Stimulated activated CD8-positive, alpha-beta memory T cell treated with anti-CD3 and anti-CD28 coated beads, Interleukin-2, amount 100 ng/mL, for 1 hour (primary cell): ENCODE measurements at places on chromosomes 12 and 14.

GRCh38 chr14:21191809-21192446, 36.1 kb upstream of the OR5AU1 start:
- peak; percentile 19 for DNase-seq

DNA sequence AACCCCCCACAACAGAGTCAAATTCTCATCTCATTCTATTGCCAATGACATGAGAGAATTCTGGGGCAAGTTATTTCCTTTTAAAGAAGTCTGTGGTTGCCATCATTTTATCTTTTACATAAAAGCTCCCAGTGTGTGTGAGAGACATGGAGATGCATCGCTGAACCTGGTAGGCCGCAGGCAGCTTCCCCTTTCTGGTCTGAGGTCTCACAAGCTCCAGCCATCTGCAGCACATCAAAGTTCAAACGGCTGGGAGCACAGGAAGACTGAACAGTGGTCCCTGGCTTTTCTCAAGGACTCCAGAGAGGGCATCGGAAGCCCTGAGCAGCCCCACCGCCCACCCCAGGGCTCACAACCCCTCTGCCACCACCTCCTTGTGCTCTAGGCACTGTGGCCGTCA, 141.7 kb downstream of the RIMBP2 start:
- DNase-seq, result no peak

DNA sequence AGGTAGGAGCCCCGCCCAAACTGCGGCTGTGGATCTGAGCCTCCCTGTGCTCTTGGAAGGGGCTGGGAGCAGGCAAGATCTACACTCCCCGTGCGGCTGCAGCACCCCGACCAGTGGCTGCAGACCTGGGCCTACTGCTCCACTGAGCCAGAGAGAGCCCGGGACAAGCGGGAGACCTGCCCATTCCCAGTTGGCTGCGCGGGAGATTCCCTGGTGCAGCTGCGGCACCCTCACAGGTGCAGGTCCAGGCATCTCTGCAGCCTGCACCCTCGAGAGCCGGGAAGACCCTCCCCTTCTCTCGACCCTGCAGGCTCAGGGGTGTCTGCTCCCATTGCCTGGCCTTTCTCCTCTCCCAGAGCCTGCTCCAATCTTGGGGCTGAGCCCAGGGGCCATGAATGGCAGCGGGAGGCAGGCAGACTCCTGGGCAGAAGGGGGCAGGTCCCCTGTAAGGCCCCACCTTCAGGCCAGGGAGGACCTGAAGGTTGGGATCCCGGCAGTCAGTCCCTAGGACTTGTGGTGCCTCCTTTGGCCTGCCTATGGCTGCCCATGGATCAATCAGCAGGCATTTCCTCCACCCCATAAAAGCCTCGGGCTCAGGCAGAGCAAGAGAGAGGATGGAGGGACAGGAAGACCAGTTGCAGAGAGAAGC, 8.8 kb upstream of the A2M start:
- no peak for DNase-seq

- no peak for DNase-seq
Measured at GRCh38 chr12:95836185-95836609, 22.6 kb upstream of the SNRPF start.

DNA sequence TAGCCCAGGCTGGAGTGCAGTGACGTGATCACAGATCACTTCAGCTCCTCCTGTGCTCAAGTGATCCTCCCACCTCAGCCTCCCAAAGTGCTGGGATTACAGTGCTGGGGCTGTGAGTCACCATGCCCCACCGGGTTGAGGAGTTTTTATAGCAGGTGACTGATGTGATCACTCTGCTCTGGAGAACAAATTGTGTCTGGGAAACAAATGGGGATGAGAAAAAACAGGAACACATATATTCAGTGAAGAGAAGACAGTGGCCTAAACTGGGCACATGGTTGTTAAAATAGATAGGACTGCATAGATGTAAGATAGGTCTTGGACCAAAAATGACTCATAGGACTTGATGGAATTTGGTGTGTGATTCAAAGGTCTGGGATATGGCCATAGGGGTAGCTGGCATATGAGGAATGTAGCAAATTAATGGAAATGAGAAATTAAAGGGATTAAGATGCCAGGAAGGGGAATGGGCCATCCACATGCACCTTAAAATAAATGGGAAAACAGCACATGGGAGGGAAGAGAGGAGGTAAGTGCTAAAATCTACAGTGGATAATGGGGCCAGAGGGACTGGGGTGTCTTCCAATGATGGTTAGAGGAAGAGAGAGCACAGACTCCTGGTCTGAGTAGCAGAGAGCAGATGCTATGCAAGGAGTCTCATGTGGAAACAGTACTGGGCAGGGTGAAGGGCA, 11.2 kb downstream of the BCAT1 start:
- DNase-seq, result no peak

DNA sequence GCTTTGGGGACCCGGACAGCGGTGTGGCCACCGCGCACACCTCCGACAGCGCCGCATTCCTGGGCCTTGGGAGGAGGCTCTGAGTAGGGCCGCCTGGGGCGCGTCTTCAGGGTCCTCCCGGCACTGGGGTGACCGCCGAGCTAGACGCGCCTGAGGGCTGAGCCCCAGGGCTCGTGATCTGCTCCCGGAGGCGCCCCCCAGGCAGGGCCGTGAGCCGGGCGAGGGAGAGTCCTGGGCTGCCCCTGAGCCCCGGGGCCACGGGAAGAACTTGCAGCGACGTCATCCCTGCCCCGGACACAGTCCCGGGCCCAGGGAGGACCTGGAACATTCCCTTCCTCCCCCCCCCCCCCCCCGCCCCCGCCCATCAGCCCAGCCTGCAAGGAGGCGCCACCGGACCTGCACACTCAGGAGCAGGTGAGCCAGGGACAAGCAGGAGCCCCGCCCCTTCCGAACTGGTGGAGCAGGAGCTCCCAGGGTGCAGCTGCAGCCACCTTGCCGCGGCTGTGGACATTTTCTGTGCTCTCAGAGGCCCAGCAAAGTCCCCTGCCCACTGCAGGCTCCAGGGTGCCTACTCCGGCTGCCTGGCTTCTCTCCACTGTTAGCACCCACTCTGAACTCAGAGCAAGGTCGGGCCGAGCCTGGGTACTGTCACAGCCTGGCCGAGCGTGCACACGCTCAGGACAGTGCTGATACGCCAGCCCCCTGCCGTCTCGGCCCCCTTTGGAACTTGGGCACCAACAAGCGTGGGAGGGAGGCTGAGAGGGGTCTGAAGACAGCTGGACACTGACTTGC, 50.7 kb downstream of the A2M start:
- no peak for DNase-seq

DNA sequence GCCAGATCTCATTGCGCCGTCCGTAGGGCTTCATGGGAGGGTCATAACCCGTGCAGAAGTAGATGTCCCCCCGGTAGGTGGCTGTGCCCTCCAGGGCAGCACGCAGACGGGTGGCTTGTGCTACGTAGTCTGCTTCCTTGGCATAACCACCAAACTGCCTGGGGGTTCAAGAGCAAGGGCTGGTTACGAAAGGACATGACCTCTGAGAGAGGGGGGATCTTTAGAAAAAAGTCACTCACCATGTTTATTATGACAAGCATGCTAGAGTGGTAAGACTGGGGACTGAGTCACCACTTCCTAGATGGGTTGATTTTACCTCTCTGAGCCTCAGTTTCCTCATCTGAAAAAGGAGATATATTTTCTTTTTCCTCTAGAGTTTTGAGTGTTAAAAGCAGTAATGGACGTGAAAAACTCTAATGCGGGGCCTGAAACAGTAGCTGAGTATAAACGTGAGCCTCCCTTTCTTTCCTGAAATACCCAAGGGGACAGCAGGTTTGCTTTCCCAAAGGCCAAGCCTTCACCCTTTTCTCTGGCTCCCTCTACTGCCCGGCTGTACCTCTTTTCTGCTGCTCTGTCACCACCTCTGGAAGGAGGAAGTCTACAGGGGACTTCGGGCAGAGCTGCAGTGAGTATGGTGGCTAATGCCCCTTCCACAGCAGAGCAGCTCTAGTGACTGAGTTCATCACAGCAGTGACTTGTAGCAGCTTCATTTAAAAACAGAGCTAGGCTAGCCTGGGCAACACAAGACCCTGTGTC, 23.5 kb upstream of the GPRC5D start:
- DNase-seq, result no peak

GRCh38 chr14:80587096-80587724, 354.3 kb downstream of the CEP128 start:
- DNase-seq, result no peak

- DNase-seq, result no peak
Measured at GRCh38 chr14:104571246-104571645, 8.3 kb upstream of the C14orf180 start.

DNA sequence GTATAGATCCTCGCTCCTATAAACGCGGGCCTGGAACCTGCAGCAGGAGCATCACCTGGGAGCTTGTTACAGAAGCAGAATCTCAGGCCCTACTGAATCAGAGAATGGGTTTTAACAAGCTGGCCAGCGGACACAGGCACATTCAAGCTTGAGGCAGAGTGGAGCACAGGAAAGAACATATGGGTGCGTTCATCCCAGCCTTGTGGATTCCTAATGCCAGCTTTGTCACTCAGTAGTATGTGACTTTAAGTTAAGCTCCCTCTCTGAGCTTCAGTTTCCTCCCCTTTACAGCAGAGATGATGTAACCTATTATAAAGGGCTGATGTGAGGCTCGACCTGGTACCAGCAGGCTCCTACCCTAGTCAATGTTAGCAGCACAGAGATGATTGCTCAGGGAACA, 204.9 kb downstream of the ZFP36L1 start:
- DNase-seq, result no peak

GRCh38 chr12:68121143-68121542, 38.4 kb downstream of the IFNG start:
- no peak for DNase-seq

DNA sequence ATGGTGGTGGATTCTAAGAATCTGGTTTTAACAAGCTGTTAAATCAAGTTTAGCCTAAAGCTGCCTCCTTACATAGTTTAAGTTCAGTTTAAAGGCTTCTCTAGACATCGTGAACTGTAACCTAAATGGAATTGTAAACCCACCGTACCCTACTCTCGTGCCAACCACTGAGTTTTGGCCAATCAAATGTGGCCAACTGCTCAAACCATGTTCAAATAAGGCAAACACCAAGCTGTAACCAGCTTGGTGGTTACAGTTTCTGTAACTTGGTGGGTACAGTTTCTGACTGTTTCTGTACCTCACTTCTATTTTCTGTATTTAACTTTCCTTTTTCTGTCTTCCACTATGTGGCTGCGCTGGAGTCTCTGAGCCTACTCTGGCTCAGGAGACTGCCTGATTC, 131.9 kb upstream of the DDHD1 start:
- no peak for DNase-seq

GRCh38 chr12:54641554-54641953, 6.6 kb downstream of the DCD start:
- DNase-seq, result no peak

- no peak for DNase-seq
Measured at GRCh38 chr12:80702889-80703805, 4.3 kb upstream of the MYF6 start.

DNA sequence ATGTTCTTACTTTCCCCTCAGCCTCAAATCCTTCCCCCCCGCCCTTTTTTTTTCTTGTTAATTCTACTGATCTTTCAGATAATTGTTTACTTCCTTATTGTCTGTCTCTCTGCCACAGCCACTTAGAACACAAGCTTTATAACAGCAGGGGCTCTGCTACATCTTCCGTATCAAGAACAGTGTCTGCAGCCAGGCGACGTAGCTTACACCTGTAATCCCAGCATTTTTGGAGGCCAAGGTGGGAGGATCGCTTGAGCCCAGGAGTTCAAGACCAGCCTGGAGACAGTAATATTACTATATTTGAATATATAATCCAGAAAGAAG, 5.4 kb downstream of the SOS2 start:
- DNase-seq, result no peak

- DNase-seq, result no peak
Measured at GRCh38 chr14:64812412-64812811, 67.3 kb downstream of the SPTB start.
